ENCODE measurements at places on chromosomes 11 and 22. TPM values are rescaled to one million over a fixed set of nuclear protein-coding genes. Genes with fewer than 3 reads are reported as not detected.
A peak's percentile ranks its signal among the peaks of the same experiment; 100 is the strongest.

ZP1 gene
- not detected for total RNA-seq

DDI1 gene
- total RNA-seq, result not detected

HSPB2 gene
- total RNA-seq, result 1.4 TPM

USP2 gene
- total RNA-seq, result 2.6 TPM

DNA sequence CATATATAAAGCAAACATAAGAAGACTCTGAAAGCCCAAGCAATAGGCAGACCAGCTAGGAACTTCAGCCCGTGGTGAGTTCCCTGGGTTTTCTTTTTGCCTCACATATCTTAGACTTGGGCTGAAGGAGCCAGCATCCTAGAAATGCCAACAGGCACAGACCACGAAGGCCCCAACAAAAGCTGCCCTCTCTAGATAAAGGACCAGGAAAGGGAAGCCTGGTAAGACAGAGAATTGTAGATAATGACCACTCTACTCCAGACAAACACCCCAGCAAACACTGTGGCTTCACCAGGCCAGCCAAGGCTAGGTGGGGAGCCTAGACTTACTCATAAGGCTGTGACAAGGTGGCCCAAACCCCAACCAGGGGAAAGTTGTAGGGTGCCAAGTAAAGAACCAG lies 11.2 kb downstream of the GAL start:
- H3K36me3 ChIP-seq, result no peaks in the 10 kb centered on the region
- H3K4me1 ChIP-seq, result no peaks in the 10 kb centered on the region
- H3K27ac ChIP-seq, result no peak overlapping the region
- H3K4me3 ChIP-seq, result no peak overlapping the region
- no peak for DNase-seq
- no peaks in the 10 kb centered on the region for H3K27me3 ChIP-seq

DNA sequence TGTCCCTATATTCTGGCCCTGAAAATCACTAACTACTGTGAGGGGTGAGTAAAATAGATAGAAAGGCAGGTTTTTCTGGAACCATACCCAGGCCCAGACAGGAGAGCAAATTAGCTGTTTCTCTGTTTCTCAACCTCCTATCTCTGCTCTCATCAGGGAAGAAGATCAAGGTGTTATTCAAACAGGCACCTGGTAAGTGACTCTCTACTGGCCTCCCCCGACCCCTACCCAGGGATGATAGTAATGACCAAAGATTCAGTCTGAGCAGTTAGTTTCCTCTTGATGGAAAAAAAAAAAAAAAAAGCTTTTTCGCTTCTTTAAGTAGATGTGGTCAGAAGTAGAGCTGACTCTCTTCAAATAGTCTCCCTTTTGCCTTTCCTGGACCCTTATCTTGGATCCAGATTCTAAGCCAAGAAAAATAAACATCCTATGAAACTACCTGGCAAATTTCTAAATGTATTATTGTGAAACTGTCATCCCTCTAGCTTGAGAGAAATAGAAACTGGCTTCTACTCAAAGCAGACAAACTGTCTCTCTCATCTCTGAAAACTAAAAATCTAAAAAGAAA lies 9.9 kb downstream of the LRRC4C start:
- H3K27ac ChIP-seq, result no peak overlapping the region
- H3K27me3 ChIP-seq, result peaks cover 2% of the 10 kb centered on the region
- no peak overlapping the region for H3K4me3 ChIP-seq

DNA sequence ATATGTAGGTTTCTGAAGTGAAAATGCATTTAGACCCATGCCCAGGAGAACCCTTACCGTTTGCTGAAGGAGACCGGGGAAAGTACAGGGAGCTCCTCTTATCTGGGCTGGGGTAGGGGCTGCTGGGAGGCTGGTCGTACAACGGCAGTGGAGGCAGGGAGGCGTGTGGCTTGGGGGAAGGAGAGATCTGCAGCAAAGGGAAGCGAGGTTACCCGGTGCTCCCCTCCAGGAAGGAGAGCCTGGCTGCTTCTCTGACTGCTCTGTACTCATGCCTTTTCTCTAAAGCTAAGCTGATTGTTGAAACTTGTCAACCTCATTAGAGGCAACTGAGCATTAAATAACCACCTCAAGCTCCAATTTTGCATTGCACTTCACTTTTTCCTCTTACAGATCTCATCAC lies 27.2 kb downstream of the ATG16L2 start:
- H3K36me3 ChIP-seq, result no peaks in the 10 kb centered on the region
- peaks cover under 1% of the 10 kb centered on the region for H3K4me1 ChIP-seq
- H3K27ac ChIP-seq, result no peak overlapping the region
- H3K27me3 ChIP-seq, result no peaks in the 10 kb centered on the region

DNA sequence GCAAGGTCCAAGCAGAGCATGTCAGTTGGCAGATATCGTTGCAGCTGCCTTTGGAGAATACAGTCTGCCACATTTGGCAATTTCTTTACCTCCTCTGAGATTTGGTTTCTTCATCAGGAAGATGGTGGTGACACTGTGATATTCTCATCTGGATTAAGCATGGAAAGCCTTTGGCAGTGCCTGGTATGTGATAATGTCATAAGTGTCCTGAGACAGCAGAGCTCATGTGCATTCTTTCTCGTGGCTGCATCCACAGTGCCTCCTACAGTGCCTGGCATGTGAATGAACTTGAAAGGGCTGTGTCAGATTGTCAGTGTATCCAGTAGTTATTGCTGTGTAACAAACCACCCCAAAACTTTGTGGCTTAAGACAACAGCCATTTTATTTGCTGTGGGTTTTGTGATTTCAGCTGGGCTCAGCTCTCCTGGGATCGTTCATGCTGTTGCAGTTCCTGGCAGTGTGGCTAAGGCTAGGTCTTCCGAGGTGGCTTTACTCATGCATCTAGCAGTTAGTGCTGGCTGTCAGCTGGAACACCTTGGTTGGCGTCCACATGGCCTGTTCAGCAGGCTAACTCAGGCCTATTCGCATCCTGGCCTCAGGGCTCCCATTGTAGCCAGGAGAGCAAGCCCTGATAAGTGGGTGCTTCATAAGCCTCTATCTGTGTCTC lies 35.7 kb upstream of the MICAL2 start:
- no peaks in the 10 kb centered on the region for H3K4me1 ChIP-seq
- H3K4me3 ChIP-seq, result no peak overlapping the region
- DNase-seq, result no peak
- no peaks in the 10 kb centered on the region for H3K27me3 ChIP-seq

GRCh38 chr22:46362203-46362933 lies 26.9 kb downstream of the TRMU start:
- peak overlapping the region; percentile 53 for H3K27ac ChIP-seq
- peaks cover 7% of the 10 kb centered on the region for H3K36me3 ChIP-seq
- H3K27me3 ChIP-seq, result no peaks in the 10 kb centered on the region

- H3K27ac ChIP-seq, result no peak overlapping the region
- H3K27me3 ChIP-seq, result peaks cover 7% of the 10 kb centered on the region
- H3K4me3 ChIP-seq, result no peak overlapping the region
- no peaks in the 10 kb centered on the region for H3K36me3 ChIP-seq
- peaks cover 13% of the 10 kb centered on the region for H3K4me1 ChIP-seq
These were observed 123.8 kb downstream of the MICAL2 start for GRCh38 chr11:12234221-12234620.

DNA sequence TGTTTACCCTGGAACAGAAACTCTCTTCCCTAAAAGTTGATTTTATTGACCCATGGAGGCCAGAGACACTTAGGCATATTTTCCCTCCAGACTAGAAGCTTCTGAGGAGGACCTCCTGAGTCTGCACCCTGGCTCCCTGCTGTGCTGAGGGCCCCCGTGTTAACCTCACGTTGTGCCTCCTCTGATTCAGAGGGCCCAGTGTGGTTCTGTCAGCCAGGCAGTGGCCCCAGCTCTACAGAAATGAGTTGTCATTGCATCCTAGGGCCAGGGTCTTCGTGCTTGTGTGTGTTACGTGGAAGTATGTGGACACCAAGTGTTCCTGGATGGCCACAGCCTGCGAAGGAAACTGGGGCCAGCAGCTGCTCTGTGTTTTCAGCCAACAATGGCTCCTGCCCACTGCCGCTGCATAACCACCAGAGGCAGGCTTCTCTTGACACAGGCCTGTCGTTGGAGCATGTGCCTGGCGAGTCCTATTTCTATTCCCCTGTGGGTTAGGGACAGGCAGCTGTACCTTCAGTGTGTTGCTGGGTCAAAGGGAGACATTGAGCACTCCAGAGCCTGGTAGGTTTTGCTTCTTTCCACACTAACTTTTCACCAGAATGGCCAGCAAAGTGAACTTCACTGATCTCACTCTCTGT lies 44.5 kb downstream of the MED15 start:
- peak overlapping the region; percentile 80 for H3K27ac ChIP-seq
- peaks cover 4% of the 10 kb centered on the region for H3K36me3 ChIP-seq
- H3K4me3 ChIP-seq, result no peak overlapping the region

GRCh38 chr22:36166518-36167220 lies 6.1 kb upstream of the APOL3 start:
- peaks cover 7% of the 10 kb centered on the region for H3K36me3 ChIP-seq
- no peak overlapping the region for H3K4me3 ChIP-seq
- DNase-seq, result no peak
- peaks cover 3% of the 10 kb centered on the region for H3K27me3 ChIP-seq
- H3K27ac ChIP-seq, result no peak overlapping the region

DNA sequence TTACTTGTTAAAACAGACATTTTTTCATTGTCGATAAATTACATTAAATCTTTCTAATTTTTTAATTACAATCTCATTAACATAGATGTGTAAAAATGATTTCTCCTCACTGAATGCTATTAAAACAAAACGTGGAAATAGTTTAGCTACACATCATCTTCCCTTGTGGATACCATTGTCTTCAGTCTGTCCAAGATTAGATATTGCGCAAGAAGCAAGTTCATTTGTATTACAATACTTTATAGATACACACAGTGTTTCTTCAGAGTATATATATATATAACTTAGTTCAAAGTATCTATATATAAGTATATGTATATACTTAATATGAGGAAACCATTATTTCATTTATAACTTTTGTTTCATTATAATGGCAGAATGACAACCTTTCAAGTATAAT lies 883.3 kb upstream of the CNTN5 start:
- no peaks in the 10 kb centered on the region for H3K27me3 ChIP-seq
- no peak overlapping the region for H3K4me3 ChIP-seq
- H3K36me3 ChIP-seq, result no peaks in the 10 kb centered on the region
- H3K27ac ChIP-seq, result no peak overlapping the region

DNA sequence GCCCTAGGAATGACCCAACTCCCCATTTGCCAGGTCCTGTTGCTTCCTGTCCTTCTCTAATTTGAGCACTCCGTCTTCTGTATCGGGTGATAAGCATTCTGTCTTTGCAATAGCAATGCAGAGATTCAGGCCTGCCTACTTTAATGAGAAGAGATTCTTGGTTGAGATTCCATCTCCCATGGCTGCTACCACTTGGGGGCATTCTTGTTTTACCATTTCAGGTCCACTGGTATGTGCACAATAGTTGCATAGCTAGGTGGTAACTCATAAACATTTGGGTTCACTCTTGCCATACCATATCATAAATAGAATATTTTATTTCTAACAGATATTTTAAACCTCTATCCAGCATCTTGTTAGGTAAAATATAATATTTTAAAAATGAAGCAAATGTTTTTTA lies 34.4 kb upstream of the CALCB start:
- no peaks in the 10 kb centered on the region for H3K4me1 ChIP-seq
- H3K27ac ChIP-seq, result no peak overlapping the region
- no peak overlapping the region for H3K4me3 ChIP-seq
- H3K27me3 ChIP-seq, result peaks cover 3% of the 10 kb centered on the region
